ENCODE measurements at places on chromosomes 1 and 21. TPM values are rescaled to one million over a fixed set of nuclear protein-coding genes. Genes with fewer than 3 reads are reported as not detected.

DNA sequence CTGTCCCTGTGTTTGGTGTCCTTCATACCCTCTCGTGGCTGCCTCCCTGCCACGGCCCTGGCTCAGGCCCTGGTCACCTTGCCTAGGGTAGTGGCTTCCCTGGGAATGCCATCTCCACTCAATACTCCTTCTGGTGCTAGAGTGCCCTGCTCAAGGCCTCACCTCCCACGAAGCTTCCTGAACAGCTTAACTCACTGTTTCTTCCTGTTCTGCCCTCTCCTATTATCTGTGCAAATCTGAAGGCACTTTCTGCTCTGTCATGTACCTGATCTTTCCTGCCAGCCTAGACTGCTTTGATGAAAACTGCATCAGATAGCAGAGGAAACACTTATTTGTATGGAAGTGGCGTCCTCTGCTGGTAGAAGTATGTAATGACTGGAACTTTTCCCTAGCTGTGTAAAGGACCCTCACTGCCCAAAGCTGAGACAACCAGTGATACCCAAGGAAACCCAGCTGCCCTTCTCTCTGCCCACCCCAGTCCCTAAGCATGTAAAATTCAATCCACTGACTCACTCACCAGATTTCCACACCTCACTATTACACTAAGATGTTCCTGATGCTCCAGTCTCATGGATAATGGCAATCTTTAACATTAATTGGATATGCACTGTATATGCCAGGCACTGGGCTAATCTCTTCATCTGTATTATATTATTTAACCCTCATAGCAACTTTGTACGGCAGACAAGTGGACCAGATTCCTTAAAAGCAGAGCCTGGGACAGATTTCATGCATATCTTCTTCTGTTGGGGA lies 36.2 kb upstream of the BTG2 start:
- DNase-seq: no peak

GRCh38 chr1:11188381-11188780 lies 774 bp upstream of the ANGPTL7 start:
- DNase-seq: no peak

DNA sequence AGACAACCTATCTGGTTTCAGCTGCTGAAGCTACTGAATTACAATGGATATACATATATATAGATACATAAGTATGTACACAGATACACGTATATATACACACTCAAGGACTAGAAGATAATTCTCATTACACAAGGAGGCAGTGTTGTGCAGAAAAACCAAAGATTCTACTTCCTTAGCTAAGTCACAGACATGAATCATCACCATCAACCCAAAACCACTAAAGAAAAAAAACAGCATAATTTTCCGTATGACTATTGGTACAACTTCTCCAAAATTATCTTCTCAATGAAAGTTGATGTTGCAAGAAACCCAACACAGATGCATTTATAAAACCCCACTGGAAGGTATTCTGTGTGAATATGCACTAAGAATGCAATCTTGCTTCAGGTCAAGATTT lies 36.8 kb upstream of the RPF1 start:
- peak; percentile 58 for DNase-seq

GRCh38 chr1:23799570-23800399 lies 769 bp downstream of the GALE start:
- peak; percentile 86 for DNase-seq

Gene CFHR1
- total RNA-seq: not detected

GRCh38 chr1:61572046-61572445 lies 152.9 kb downstream of the TM2D1 start:
- no peak for DNase-seq

DNA sequence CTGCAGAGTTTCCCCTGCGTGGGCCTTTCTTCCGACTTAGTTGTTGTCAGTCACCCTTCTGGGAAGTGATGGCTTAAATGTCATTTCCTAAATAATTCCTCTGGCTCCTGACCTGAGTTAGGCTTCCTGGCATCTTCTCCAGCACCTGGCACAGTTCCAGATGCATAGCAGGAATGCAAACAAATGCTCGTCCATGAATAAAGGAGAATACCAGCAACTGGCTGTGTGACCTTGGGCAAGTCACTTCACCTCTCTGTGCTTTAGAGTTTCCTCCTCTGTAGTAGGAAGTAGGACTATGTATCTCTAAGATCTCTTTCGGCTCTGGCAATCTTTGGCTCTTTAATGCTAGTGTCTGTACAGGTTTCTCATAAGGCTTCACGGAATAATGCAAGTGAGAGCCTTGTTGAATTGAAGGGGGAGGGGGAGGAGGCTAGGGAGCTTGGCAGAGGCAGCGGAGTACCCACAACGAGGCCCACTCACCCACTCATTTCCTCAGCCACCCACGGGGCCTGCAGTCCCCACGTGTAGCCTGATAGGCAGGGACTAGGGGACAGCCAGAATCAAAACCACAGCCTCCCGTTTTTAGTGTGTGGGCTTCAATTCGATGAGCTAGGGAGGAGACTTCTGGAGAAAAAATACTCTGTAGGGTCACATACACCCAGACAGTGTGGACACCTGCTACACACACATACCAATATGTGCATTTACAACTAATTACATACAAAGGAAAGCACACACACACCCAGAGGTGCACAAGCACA lies 48.1 kb downstream of the TENT5C start:
- DNase-seq: no peak

Gene BNIPL
- 0.17 TPM for total RNA-seq

- peak; percentile 61 for DNase-seq
These were observed 57.2 kb downstream of the AGPAT3 start for GRCh38 chr21:43921979-43922945.

Gene LGR6
- 0.68 TPM for total RNA-seq

- no peak for DNase-seq
These were observed 41.1 kb upstream of the RUNX3 start for GRCh38 chr1:24970926-24971875.

Gene PLCH2
- total RNA-seq: 0.92 TPM

Gene NIBAN1
- 72.8 TPM for total RNA-seq

DNA sequence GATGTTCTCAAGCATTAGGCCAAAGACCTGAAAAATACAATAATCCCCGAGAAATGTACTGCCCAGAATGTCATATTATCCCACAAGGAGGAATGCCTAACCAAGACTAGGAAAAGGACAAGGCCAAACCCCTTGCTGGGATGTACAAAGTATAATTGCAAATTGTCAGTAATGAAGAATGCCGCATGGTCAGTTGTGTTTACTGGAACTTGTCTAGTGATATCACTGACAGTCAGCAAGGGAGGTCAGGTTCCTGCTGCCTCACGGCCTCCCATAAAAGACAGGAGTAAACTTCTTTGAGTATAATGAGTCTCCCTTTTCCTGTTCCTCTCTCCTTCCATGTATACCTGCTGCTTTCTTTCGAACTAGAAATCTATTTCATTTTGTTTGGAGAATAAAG lies 222.8 kb downstream of the RHOU start:
- no peak for DNase-seq

- DNase-seq: no peak
These were observed 31.1 kb downstream of the TMEM51 start for GRCh38 chr1:15184436-15185241.

DNA sequence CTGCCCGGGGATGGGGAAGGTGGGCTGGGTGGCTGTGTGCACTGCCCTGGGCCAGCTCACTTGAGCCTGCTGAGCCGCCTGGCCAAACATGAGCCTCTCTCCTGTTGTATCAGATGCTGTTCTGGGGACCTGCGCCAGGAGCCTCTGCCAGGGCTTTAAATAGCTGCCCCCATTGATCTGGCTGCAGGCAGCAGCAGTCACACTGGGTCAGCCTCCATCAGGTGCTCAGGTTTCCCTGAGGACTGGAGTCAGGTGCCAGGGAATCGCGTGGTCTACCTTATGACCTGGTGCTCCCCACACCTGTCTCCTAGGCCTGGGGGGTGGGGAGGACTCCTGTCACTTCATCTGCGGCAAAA lies 700 bp upstream of the CCDC28B start:
- DNase-seq: no peak

- DNase-seq: no peak
These were observed 138.0 kb downstream of the DHRS3 start for GRCh38 chr1:12480041-12480440.

Gene GUCA2A
- total RNA-seq: not detected

DNA sequence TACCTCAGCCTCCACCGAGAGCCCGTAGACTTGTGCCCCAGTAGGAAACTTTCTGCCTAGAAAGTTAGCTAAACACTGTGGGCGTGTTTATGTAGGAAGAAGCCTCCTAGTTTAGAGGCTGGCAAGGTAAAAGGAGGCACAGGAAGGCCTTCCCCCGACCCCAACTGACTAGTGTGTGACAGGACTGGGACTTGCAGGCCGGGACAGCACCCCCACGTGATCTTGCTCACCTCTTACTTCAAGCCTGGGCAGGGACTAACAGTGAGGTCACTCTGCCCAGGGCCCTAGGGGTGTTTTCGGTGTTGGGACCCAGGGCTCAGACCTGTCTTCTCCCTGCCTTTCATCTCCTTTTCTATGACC lies 392 bp upstream of the TAGLN2 start:
- DNase-seq: no peak

- no peak for DNase-seq
These were observed 48.4 kb upstream of the COA6 start for GRCh38 chr1:234324821-234325220.

DNA sequence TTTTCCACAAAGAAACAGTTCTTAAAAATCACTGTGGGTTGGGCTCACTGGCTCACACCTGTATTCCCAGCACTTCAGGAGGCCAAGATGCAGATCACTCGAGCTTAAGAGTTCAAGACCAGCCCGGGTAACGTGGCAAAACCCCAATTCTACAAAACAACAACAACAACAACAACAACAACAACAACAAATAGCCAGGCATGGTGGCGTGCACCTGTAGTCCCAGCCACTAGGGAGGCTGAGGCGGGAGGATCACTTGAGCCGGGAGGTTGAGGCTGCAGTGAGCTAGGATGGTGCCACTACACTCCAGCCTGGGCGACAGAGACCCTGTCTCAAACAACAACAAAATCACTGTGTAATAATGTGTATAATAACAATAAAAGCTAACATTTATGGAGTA lies 40.8 kb downstream of the CDCP2 start:
- no peak for DNase-seq

Gene RBP7
- 11.1 TPM for total RNA-seq

GRCh38 chr1:117634631-117635030 lies 28.8 kb downstream of the TENT5C start:
- no peak for DNase-seq

DNA sequence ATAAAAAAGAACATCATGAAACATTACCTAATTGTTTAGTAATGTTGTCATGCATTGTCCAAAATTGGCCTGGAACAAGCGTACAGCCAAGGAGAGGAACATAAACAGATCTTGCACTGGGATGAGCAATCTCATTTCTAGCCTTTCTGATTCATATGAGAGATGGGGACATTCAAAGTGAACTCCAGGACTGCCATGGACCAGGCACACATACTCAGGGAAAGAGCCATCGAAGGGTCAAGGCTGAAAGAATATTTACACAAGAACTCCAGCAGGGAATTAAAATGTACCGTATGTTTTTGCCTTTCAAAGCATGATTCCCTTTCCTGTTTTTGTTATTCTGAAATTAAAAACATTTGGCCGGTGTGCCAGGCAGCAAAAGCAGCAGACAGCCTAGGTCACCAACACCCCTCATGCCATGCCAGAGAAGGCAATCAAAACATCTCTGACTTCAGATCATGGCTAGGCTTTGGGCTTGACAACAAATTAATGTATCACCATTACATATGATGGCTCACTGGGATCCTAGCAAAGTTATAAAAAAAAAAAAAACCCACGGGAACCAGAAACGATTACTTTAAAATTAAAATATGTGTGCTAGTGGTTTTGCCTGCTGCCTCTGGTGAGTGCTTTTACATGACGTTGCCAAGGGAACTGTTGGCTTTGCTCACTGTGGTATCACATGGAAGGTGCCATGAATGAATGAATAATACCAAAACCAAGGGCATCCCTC lies 159.8 kb downstream of the TGFBR3 start:
- no peak for DNase-seq

Gene SLFNL1
- 0.41 TPM for total RNA-seq

- DNase-seq: no peak
These were observed 12.6 kb upstream of the CHI3L2 start for GRCh38 chr1:111214884-111215283.

DNA sequence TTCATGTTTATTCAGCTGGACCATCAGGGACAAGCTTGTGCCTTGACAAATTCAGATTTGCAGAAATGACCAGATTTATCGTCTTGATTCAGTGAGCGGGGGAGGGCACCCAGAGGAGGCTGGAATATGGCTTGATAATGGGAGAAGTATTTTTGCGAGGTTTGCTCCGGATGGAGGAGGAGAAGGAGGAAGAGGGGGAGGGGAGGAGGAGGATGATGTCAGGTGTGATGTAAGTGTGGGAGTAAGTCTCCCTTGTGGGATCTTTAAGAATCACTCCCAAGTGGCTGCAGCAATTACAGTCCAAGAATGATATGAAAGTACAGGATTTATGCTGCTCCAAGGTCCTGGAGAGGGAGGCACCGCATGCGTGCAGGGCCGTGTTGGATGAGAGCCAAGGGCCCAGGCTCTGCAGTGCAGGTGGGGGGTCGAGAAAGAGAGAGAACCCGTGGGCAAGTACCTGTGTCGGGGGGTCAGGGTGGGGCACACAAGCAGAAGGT lies 5.6 kb upstream of the ZNF496 start:
- DNase-seq: peak; percentile 19

Gene FMOD
- total RNA-seq: 0.79 TPM

DNA sequence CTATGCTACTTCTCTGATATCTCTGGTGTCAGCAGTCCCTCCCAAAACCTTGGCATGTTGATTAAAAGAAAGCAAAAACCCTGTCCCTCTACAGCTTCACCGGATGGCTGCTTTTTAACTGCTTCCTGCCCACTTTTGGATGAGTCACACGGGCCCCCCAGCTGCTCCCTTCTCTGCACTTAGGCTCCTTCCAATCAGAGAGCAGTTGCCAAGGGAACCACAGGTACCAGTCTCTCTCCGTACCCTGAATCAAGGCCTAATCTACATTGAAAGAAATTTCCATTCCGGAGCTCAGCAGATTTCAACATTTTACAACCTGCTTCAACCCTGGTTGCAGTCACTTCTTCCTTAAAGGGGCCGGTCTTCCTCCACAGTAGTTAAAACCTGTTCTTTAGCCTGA lies 70.6 kb upstream of the GJB5 start:
- no peak for DNase-seq

Gene RGS16
- 2.9 TPM for total RNA-seq

DNA sequence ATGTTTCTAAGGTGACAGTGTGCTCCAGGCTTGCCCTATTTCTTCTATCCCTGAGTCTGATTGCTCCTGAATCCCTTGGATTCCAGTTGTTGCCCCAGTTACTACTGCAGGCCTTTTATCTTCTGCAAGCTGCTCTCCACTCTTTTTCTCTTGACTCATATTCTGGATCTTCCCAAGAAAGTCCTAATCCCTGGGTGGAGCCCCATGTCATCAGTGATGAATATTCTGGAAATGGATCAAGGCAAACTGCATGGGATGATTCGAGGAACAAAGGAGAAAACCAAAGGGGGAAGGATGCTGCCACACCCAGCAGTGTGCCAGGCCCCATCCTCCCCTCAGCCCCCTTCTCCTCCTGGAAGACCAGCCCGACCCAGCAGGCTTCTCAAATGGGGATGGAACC lies 63.3 kb upstream of the ATP2B4 start:
- DNase-seq: no peak
